ENCODE measurements at places on chromosomes 13 and 19.
A peak's percentile ranks its signal among the peaks of the same experiment; 100 is the strongest.

- peak; percentile 49 for DNase-seq
Observed at GRCh38 chr19:50460161-50460765, 16.0 kb upstream of the EMC10 start.

DNA sequence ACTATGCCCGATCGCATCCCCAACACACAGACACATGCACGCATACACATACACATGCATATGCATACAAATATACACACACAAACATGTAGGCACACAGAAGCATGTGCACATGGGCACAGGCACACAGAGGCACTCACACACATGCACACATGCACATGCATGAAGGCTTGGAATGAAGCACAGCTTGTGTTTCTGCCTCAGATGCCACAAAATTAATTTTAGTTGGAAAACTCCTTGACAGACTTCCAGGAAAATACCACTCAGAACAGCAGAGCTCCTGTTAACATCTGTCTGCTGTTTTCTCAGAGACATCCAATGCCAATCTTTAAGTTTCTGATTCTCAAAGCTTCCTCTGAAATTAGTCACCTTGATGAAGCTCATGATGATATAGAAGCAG is 532.7 kb downstream of the RFC3 start:
- no peak for DNase-seq

DNA sequence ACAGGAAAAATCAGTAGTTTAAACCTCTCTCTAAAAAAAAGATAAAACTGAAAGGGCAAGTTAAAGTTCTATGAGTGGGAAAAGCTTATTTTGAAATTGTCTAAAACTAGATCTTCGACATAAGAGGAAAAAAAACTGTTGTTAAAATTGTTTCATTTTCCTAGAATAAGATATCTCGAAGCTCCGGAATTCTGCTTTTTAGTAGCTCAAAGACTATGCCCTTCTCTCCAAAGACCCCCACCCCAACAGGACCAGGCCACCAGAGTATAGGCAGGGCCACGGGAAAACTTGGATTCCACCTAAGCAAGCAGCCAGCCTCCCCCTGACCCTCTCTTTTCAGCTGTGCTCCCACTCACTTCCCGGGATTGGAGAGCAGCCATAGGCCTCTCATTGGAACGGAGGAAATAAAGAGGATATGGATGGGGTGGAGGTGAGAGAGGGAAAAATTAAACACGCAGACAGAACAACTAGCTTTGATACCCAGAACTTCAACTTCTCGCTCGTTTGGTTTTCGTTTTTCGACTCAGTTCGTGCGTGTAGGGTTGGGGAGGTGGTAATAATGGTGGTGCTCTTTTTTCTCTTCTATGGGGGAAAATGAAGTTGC is 3.0 kb downstream of the POU4F1 start:
- peak; percentile 60 for DNase-seq

DNA sequence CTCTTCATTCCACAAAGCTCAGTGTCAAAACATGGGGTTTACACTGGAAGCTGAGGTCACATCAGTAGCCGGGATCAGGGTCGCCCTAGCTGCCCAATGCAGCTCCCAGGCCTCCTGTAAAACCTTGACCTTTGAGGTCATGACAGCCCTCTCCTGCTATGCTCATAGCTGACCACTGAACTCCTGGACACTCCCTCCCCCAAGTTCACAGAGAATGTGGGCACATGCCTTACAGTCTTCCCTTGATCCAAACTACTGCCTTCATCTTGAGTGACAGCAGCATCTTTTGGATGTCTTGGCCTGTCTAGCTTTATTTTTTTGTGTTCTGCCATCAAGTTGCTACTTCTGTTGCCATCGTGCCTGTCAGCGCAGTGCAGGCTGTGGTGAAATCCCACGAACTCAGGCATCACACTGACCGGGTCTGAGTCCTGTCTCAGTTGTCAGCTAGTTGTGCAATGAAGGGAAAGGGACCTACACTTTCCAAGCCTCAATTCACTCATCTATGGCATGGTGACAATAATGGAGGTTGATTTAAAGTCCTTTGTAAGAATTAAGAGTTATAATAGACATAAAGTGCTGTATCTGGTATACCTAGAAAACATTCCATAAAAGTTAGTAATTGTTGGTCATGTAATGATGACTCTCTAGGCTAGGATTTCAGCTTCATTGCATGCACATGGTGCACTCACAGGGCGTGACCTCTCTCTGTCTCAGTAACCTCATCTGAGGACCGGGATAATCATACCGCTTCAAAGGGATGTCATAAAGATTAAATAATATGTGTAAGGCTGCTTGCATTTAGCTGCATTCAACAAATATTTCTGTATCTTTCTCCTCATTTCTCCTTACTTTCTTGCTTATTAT is 16.4 kb upstream of the ALOX5AP start:
- DNase-seq = no peak

GRCh38 chr13:47216176-47216822 is 319.4 kb upstream of the HTR2A start:
- no peak for DNase-seq

- DNase-seq = no peak
Observed at GRCh38 chr13:109100705-109101304, 471.4 kb downstream of the MYO16 start.

- no peak for DNase-seq
Observed at GRCh38 chr19:39351537-39352064, 9.4 kb downstream of the SAMD4B start.
